ENCODE measurements at places on chromosomes 12 and 14.

DNA sequence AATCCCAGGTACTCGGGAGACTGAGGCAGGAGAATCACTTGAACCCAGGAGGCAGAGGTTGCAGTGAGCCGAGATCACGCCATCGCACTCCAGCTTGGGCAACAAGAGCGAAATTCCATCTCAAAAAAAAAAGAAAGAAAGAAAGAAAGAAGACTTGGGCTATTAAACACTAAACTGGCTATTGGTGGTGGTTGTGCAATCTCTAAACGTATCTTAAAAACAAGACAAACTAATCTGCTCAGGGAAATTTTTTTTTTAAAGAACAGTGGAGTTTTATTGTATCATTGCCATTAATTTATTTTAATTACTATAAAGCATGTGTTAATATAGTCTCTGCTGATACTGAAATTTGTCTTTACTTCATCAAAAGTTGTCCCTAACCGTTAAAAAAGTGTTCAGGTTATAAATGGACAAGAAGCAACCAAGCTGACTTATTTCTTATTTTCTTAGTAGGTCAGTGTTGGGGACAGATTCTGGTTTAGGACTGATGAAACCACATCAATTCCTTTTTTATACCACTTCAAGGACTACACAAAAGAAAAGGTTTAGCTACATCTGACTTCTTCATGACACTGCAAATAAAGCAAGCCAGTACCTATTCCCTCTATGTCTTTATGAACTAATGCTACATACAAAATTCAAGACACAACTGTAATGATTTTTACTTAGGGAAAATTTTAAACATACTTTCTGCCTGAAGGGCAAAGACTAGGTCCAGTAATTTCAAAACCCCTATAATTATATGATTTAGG lies 68.7 kb upstream of the KRAS start:
- DNase-seq = no peak

DNA sequence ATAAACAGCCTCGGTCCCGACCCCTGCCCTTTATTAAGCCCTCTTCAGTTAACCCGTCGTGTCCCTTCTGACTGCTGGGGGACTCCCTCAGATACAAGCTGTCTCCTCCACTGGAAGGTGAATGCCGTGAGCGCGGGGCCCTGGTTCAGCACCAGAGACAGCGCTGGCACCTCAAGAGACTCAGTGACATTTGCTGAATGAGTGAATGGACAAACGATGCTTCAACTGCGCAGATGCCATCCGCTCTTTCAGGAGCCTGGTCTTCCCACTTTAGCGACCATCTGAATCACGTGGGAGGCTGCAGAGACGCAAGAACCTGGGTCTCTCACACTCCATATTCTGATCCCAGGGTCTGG lies 92.6 kb upstream of the SFSWAP start:
- peak; percentile 53 for DNase-seq

DNA sequence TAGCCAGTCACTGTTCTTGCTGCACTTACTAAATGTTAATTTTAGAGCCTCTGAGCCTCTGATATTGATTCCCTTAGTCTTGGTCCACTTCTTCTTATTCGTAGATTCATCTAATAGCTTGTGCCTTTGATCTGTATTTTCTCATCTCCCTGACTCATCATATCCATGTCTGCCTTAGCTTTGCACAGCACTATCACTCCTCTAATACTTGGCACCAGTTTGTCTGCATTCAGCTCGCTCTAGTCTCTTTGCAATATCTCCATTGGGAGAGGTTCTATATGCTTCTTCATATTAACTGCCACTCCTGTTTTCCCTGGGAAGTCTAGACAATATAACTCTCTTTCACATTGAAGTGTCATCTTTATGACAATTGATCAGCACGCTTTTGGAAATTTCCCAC lies 68.5 kb upstream of the CSRP2 start:
- no peak for DNase-seq

DNA sequence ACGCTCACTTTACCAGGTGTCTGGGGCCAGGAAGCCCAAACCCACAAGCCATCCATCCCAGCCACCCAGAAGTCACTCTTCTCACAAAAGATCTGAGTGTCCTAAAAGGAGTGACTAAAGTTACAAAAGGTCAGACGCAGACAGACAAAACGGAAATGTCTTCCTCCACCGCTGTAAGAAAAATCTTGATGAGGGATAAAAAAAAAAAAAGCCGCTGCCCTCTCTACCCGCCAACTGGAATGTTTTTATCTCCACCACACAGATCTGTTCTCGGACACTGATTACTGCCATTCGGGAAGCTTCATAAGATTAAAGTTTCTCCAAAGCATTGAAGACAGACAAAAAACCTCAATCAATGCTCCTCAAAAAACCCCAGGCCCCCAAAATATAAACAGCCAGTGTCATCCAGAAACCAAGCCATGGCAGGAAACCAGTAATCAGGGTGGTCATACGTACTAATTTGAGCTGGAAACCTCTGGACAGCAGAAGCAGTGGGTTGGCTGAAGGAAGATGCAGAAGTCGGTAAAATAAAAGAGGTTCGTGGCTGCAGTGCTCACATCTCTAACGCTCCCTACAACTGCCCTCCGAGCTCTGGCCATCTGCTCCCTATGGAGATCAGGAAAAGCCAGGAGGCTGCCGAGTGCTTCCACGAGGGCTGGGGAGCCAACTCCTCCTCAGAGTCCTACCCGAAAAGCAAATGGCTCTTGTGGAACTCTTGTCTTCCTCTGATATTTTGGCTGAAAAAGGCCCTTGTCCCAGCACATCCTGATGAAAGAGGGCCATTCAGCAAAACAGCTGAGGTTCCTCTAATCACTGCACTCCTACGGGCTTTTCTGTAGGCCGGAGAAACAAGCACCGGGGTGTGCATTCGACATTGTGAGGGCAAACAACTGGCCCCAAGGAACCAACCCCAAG lies 30.3 kb downstream of the SSH1 start:
- no peak for DNase-seq

- DNase-seq = no peak
Observed at GRCh38 chr12:127685491-127685890, 581.5 kb upstream of the TMEM132C start.

DNA sequence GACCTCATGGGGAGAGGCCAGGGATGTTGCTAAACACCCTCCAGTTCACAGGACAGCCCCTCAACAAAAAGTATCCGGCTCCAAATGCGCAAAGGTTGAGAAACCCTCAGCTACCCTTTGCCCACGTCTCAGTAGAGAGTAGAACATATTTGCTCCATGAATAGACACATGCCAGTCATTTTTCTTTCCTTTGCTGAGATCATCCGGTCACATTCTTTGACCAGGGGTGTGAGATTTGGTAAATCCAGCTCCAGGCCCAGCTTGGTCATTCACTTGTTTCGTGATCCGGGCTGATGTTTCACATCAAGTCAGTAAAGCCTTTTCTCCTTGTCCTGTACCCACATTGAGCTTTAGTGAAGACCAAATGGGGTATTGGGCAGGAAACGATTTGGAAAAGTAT lies 83.6 kb upstream of the LHX5 start:
- DNase-seq = no peak

GRCh38 chr12:78878866-78879265 lies 14.3 kb downstream of the SYT1 start:
- DNase-seq = no peak

- DNase-seq = no peak
Observed at GRCh38 chr14:37870632-37871346, 275.4 kb downstream of the TTC6 start.

- DNase-seq = no peak
Observed at GRCh38 chr12:113298861-113299545, 35.9 kb downstream of the SLC8B1 start.

DNA sequence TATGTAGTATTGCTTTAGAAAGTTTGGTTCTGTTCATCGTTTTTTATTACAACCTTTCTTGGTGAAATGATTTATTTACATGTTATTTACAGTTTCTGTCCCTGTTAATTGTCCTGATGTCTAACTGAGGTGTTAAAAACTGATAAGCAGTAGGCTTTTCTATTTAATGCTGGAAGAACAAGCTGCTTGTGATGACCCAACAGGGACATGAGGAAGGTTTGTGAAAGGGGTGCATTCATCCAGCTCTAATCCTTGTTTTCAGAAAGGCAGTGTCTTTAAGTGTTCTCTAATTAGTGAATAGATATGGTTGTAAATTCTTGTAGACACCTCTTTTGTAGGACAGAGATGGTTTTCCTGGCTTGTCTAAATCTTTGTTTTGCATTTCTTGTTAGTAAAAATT lies 191.4 kb downstream of the FOXA1 start:
- DNase-seq = no peak

DNA sequence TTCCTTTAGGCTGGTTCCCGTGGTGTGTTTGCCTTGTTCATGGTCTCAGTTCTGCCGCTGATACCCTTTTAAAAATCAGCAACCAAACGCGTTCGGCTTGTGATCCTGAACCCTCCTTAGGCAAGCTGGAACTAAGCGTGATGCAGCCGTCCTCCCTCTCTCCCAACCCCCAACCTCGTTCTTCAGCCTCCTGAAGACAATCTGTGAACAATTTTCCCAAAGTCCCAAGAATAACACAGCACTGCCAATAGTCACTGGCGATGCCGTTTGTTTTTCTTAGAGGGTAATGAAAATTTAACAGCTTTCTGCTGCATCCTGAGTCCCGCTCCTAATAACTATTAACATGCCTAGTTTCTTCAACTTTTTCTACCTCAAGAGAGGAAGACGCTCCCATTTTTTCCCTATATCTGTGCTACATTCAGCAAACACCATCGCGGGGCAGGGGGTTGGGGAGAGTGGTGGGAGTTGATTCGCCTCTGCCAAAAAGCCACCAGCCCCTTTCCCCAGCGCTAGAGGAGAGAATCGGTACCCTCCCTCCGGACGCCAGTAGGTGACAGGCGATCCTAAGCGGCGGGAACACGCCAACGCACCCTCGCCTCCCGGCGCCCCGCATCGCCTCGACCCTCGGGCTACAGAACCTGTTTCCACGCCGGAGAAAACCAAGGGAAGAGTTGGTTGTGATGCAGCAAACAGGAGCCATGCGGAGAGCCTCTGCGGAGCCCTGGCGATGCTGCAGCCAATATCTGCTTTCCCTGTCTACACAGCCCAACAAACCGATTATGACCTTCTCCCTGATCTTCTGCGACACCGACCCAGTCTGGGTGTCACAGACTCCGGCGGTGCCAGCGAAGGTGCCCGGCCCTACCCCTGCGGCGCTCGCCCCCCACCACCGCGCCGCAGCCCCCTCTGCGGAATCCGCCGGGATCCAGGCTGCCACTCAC lies 752 bp downstream of the PRICKLE1 start:
- peak; percentile 57 for DNase-seq

DNA sequence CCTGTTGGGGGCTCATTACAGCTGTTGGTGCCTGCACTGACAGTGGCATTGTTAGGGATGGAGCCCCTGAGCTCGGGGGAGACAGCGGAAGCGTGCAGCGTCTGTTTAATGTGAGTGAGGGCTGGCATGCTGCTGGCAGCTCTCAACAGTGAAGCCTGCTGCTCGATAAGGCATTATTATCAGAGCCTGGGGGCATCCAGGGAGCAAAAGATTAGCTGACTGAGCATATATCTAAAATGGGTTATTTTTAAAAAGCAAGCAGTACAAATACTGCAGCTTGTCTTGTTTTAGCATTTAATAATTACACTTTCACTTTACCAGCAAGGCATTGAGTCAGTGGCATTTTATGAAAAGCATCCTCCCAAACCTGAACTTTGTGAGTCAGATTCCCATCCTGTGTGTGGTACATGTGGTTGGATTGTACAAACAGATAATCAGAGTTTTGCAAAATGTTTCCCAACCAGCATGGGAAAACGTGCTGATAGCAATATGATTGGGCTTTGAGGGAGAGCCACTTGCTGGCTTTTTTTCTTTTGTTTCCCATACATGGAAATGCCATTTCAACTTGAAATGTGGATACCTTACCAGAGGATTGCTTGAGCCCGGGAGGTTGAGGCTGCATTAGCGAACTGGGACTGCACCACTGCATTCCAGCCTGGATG lies 150.8 kb downstream of the PRKCH start:
- no peak for DNase-seq

DNA sequence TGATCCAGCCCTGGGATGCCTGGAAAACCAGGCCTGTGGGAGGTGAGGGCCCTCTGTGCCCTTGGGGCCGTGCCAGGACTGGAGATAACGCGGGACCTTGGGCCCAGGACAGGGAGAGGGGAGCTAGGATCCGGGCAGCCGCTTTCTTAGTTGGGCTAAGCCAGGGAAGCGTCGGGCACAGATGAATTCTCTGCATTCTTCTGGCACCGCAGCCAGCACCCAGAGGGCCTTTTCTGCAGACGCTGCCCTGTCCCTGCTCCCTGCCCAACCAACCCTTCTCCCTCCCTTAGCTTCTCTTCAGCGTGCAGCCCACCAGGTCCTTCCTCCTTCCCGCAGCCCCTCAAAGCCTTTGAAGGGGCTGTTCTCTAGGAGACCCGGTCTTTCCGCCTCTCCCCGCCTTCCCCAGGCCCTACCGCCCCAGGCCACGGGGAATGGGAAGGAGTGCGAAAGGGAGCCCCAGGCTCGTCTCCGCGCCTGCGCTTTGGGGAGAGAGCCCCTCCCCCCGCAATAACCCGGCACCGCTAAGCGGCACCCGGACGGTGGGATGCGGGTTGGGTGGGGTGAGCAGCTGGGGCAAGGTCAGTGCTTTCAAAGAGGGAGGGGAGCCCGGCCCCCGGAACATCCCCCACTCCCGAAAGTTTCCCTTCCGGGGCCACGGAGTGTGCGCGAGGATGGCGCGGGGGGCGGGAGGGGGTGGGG lies 663 bp downstream of the NCKAP5L start:
- peak; percentile 72 for DNase-seq

GRCh38 chr12:57869298-57869926 lies 22.9 kb upstream of the CTDSP2 start:
- DNase-seq = no peak
